CD4-positive, CD25-positive, alpha-beta regulatory T cell (primary cell): ENCODE measurements at places on chromosomes 4 and X. TPM values are rescaled to one million over a fixed set of nuclear protein-coding genes. Genes with fewer than 3 reads are reported as not detected.

- DNase-seq = peak; percentile 93
These were observed 33.0 kb upstream of the TMEM131L start for GRCh38 chr4:153432965-153433753.

DNA sequence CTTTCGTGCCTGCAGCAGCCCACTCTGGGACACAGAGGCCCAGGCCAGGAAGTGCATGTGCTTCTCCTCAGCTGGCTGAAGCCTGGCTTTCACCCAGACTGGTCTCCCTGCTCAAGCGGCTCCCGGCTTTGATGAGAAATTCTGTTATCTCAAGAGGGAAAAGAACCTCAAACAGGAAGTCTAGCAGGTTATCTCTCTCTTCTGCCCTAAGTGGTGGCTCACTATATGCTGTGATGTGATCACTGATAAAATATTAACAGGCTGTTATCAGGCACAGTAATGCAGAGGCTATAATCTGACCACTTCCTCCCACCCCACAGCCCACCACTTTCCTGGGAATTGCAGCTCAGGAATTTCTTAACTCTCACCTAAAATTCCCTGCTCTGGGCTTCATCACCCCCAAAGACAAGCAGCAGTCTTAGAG is 13.3 kb downstream of the CLDN2 start:
- DNase-seq = no peak

DNA sequence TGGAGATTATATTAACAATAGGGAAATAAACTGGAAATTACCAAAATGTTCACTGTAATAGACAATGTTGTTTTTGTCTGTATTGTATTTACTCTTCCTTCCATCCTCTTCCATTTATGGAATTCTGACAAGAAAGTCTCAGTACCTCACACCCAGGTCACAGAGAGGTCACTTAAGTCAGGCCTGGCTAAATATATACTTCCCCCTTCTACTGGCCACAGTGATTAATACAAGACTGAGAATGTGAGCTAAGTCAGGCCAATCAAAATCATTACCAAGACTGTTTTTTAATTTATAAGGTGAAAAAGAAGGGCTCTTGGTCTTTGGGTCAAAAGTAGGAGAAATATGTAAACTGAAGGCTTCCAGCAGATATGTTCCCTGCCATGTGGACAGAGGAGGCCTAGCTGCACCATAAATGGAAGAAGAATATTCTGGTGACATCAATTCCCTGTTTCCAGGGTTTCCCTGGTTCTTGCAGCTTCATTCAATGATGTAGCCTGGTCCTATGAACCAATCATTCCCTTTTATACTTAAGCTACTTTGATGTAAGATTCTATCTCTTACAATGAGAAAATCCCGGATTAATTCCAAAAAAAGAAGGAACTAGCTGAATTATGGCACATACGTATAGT is 64.3 kb downstream of the LRBA start:
- no peak for DNase-seq

GRCh38 chr4:62670514-62670913 is 1470.4 kb downstream of the ADGRL3 start:
- no peak for DNase-seq

DNA sequence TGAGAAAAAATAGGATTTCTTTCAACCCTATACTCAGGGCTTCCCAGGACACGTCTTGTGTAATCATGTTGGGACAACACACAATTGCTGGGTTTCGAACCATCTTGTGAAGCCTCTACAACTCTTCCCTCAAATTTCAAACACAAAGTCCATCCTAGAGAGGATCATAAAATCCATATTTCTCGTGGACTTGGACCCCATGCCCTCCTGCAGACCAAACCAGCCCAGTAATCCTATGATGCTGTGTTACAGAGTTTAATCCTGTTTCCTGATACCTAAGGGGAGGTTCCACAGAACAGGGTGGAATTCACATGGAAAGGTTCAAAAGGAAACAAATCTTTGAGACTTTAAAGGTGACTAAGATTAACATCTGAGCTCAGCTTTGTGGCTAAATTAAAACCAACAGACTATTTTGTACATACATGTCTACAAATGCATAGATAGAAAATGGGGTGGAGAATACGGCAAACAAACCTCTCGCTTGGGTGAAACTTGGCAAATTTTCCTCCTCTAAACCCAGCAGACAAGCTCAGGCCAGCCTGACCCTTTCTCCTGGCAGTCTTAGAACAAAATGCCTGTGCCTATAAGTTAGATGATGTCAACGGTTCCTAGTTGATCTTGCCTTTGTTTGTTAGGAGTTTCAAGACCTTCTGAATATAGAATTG is 38.1 kb downstream of the EGFL6 start:
- DNase-seq = no peak

DNA sequence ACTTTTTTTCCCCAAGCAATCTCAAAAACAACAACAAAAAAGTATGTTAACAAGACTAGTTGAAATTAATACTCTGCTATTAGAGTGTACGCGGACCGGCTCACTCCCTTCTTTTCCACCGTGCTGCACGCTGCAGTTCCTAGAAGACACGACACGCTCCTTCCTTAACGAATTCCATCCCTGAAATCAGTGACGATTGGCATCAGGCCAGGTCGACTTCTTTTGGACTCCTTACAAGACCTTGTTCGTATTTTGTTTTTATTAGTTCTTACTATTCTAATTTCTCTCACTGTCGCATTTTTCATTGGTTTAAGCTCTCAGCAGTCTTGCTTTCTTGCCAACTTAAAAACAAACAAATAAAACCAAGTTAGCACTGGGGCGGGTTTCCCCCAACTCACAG is 175.8 kb upstream of the PITX2 start:
- no peak for DNase-seq

DNA sequence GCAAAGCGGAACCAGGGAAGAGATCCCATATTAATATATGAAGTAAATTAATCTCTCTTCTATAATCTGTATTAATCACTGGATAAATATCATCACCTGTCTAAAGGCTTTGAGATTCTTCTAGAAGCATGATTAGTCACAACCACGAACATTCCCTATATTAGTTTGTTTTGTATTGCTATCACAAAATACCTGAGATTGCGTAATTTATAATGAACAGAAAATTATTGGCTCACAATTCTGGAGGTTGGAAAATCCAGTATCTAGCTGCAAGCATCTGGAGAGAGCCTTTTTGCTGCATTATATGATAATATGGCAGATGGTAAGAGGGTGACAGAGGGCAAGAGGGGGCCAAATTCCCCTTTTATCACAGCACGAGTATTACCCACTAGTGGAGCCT is 532.6 kb upstream of the EPHA5 start:
- DNase-seq = no peak

The CXCL8 gene
- total RNA-seq = 0.52 TPM

The SUV39H1 gene
- 8.0 TPM for total RNA-seq

The AMTN gene
- total RNA-seq = not detected

The GPRASP3 gene
- total RNA-seq = 2.1 TPM

The RPS6KA6 gene
- 0.05 TPM for total RNA-seq

The VGLL1 gene
- total RNA-seq = not detected

The DIAPH2 gene
- total RNA-seq = 17.0 TPM
